Caki2 (cell line): ENCODE measurements at places on chromosomes 12 and 14.

- peak; percentile 19 for DNase-seq
These were observed 75.5 kb upstream of the DCD start for GRCh38 chr12:54723379-54724256.

DNA sequence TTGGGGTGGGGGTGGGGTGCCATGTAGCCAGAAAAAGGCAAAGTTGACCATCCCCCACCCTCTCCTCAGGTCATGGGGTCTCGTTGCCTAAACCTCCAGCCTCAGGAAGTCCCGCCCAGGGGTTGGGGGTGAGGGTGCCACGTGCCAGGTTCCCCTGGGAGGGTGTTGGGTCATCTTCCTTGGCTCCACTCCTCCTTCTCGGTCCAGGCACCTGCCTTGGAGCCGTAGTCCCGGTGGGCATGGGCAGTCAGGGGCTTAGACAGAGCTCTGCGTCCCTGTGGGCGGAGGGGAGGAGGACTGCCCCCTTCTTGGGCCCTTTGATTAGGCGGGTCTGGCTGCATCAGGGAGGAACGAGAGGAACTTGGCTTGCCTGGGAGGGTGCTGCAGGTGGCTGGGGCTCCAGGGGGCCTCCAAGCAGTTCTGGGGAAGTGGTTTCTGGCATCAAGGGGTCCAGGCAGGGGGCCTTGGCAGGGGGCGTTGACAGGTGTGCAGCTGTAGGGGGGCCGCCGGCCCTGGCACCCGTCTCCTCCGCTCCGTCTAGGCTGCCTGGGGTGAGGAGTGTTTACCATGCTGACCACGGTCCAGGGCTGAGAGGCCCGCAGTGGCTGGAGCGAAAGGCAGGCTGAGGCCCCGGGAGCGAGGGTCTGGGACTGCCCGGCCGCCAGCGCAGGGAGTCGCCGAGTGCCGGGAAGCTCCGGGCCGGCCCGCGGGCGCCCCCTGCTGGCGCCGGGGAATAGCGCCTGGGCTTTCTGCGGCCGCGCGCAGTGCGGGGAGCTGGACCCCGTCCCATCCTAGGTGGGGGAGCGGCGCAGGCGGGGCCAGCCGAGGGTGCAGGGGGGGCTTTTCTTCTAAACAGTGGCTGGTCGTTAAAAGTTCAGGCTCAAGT is 7.9 kb downstream of the SETD1B start:
- DNase-seq = peak; percentile 63

- no peak for DNase-seq
These were observed 101.5 kb downstream of the GPR135 start for GRCh38 chr14:59363531-59364226.

GRCh38 chr12:105457026-105457425 is 126.5 kb downstream of the C12orf75 start:
- DNase-seq = no peak

DNA sequence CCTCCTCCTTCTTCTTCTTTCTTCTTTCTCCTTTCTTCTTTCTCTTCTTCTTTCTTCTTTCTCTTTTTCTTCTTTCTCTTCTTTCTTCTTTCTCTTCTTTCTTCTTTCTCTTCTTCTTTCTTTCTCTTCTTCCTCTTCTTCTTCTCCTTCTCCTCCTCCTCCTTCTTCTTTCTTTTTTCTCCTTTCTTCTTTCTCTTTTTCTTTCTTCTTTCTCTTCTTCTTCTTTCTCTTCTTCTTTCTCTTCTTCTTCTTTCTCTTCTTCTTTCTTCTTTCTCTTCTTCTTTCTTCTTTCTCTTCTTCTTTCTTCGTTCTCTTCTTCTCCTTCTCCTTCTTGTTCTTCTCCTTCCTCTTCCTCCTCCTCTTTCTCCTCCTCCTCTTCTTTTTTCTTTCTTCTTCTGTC is 1230.7 kb upstream of the USP15 start:
- no peak for DNase-seq

DNA sequence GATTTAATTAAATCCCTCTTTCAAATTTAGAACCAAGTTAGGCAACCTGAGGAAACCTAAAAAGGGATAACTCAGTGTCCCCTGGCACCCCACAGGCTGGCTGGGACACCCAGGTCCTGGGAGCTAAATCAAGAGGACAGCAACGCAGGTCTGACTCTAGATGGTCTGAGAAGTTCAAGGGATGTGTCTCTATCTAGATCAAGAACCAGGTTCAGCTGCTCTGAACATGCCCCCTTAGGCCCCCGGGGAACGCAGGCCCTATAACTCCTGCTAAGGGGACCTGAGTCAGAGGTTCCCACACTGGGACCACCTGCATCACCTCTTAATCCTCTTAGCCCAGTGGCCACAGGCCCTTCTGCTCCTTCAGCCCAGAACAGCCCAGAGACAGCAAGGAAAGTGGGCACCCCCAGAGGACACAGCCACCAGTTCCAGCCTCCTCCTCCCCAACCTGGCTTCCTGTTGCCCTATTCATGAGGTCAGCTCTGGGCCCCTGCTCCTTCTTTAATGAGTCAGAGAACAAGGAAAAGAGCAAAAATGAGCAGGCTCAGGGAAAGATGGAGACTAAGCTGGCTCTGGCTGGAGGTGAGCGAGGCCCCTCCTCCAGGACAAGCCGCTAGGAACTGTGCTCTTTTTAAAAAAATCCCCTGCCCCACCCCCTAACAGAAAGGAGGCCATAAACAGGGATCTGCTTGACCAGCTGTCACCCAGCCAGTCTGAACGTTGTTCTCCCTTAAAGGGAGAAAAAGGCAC is 10.8 kb downstream of the PITPNM2 start:
- peak; percentile 81 for DNase-seq

GRCh38 chr14:99026471-99026870 is 245.5 kb downstream of the BCL11B start:
- DNase-seq = no peak

DNA sequence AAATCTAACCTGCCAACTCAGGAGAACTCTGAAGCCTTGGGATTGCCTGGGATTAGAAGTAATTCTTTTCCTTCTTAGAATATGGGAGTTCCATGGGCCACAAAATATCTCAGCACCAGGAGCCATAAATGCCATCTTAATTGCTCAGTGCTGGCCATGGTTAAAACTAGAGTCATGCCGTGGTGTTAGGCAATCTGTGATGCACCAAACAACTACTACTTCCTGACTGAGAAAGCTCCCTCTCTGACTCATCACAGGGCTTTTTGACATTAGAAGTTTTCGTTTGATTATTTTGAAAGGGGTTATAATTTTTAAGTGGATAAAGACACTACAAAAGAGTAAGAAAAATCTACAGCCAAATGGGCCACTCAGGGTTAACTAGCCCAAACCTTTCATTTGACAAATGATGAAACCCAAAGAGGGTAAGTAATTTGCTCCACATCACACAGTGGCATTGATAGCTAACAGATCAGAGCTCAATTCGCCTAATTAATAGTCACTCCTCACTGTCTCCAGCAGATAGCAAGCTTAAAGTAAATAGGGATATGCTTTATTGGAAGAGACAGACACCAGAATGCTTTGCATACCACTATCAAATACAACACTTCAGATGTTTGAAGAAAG is 377.3 kb downstream of the EMP1 start:
- DNase-seq = peak; percentile 1

- no peak for DNase-seq
These were observed 17.2 kb downstream of the FAM186B start for GRCh38 chr12:49588281-49588680.

DNA sequence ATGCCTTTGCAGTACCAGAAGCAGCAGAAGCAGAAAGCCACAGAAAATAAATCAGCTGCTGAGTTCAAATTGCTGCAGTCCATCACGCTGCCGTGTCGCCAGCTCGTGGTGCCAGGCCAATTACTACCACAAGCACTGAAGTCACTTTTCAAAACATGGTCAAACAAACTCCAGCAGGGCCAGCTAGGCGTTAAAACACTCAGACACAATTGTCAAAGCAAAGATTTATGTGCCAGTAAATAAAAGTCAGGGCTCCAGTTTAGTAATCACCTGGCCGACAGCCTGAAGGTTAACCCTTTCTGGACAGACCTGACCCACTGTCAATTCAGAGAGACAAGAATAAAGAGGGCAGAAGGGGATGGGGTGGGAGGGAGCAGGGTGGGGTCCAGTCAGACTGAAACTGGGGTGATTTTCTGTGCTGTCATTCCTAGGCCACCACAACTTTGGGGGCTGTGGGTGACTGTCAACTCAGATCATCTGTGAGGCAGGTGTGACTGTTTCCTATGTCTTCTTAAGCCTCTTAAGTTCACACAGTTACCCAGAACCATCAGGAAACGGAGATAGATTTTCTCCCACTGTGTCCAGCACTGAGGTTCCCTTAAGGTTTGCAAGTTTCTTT is 109.8 kb upstream of the FUT8 start:
- DNase-seq = no peak

DNA sequence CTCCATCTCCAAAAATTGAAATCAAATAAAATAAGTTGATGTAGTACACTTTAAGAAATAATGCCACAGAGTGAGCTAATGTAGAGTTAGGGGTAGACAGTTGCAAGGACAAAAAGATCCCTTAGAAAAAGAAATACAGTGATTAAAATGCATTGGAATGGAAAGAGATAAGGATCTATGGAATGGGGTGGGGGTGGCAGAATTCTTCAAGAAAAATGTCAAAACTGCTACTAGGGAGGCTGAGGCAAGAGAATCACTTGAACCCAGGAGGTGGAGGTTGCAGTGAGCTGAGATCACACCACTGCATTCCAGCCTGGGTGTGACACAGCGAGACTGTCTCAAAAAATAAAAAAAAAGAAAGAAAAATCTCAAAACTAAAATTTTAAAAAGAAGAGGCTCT is 6.5 kb downstream of the OLR1 start:
- no peak for DNase-seq

GRCh38 chr14:89327771-89328212 is 89.2 kb downstream of the FOXN3 start:
- no peak for DNase-seq

- DNase-seq = no peak
These were observed 80.3 kb downstream of the SLC8A3 start for GRCh38 chr14:70108419-70108818.

DNA sequence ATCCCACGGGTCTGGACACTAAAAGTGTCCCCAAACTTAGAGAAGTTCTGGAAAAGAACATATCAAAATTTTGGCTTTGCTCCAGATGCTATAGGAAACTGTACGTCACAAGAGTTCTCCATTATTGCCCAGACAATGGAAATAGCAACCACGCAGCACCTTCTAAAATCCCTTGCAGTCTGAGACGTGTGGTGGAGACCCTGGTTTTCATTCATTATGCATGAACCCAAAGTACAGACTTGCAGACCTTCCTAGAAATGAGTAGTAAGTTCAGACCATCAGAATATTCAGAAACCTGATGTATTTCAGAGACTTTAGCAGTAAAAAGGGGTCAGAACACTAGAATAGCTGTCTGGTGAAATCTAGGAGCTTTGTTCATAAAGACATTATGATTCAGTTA is 50.0 kb upstream of the BCL2L14 start:
- no peak for DNase-seq

- no peak for DNase-seq
These were observed 11.7 kb downstream of the CINP start for GRCh38 chr14:102351023-102351422.

DNA sequence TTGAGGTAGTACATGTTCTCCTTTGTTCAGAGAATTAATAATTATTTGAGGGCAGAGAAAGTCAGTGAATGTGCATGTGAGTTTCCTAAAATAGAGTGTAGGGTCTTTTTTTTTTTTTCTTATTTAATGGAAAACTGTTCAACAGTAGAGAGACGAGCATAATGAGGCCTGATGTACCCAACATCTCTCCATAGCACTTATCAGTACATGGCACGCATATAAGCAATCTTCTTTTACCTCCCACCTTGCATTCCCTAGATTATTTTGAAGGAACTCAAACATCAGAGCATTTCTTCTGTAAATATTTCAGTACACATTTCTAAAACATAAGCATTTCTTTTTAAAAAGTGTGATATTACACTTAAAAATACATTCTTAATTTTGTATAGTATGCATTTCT is 87.8 kb downstream of the KTN1 start:
- no peak for DNase-seq

DNA sequence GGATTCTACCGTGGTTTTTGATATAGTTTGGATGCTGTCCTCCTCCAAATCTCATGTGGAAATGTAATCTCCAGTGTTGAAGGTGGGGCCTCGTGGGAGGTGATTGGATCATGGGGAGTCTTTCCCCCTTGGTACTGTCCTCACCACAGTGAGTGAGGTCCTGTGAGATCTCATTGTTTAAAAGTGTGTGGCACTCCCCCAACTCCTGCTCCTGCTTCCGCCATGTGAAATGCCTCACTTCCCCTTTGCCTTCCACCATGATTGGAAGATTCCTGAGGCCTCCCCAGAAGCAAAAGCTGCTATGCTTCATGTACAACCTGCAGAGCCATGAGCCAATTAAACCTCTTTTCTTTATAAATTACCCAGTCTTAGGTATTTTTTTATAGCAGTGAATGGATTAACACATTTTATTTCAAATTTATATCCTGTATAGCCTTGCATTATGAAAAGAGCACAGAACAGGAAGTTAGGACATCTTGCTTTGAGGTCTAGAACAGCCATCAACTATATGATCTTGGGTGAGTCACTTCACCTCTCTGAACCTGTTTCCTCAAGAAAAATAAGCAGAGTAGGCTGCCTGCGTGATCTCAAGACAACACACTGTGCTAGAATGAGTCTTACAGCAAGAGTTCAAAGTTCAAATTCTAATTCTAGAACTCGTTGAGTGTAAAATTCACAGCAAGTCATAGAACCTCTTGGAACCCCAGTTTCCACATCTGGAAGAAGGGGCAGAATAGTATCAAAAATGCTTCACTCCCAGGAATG is 160.9 kb upstream of the EEA1 start:
- DNase-seq = peak; percentile 54

DNA sequence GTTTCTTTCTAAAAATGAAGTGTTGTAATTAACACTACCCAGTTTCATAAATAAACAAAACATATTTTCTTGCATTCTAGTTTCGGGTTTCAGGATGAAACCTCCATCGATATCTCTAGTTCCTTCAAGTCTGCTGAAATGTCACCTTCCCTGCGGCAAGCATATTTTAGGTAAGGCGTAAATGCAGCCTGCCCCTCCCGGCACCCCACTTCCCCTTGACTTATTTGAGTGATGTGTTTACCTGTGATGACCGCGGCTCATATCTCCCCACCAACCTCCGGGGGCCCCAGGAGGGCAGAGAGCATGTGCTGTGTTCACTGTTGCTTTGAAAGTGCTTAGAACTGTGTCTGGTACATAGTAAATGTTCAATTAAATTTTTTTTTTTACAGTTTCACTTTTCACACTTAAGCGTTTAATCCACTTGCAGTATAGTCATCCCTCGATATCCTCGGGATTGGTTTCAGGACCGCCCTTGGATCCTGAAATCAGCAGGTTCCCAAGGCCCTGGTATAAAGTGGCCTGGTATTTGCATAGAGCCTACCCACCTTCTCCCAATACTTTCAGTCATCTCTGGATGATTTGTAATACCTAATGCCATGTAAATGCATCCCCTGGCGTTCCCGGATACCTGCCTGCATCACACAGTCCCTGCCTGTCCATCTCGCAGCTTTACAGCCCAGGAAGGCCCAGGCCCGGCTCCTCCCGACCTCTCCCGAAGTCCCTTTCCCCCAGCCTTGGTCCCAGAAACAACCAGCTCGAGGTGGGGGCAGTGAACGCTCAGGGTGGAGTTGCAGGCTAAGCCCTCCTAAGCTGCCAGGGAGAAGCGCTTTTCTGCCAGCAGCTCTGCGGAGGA is 40.2 kb upstream of the FBRSL1 start:
- DNase-seq = no peak
